Fibroblast of skin of scalp (primary cell): ENCODE measurements at places on chromosomes 1 and 21.

GRCh38 chr1:26597629-26598039 is 68.1 kb downstream of the RPS6KA1 start:
- DNase-seq = peak; percentile 63

DNA sequence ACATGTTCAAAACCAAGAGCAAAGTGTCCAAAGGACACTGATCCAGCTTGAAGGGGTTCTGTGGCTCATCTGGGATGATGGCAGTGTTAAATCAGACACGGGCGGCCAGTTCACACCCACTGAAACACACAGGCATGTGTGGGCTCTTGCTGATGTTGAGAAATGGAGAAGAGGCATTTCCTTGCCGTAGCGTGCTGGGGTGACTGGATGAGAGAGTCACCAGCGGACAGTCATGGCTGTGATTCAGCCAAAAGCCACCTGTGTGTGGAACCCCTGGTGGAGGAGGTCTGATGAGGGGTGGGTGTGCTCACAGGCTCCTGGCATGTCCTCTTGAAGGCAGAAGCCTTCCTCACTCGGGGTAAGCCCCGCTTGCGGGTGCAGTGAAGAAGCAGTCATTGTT is 7.2 kb downstream of the C1orf35 start:
- no peak for DNase-seq

- no peak for DNase-seq
Observed at GRCh38 chr1:227218870-227219573, 99.3 kb downstream of the CDC42BPA start.

DNA sequence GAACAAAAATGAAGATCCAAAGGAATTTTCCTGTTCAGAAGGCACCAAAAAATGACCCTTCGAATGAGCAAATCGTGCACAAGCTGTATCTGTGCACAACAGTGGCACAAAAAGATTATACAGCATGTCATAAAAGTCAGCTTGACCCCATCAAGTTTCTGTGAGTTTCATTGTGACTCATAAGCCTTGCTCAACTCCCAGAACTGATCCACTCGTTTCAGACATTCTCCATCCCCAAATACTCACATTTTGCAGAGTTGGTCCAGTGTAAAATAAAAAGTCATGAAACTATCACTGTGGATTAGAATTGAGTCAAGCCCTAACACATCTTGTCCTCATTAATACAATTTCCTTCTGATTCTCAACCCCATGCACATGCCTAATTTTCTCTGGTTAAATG is 174.7 kb upstream of the PKN2 start:
- peak; percentile 7 for DNase-seq

DNA sequence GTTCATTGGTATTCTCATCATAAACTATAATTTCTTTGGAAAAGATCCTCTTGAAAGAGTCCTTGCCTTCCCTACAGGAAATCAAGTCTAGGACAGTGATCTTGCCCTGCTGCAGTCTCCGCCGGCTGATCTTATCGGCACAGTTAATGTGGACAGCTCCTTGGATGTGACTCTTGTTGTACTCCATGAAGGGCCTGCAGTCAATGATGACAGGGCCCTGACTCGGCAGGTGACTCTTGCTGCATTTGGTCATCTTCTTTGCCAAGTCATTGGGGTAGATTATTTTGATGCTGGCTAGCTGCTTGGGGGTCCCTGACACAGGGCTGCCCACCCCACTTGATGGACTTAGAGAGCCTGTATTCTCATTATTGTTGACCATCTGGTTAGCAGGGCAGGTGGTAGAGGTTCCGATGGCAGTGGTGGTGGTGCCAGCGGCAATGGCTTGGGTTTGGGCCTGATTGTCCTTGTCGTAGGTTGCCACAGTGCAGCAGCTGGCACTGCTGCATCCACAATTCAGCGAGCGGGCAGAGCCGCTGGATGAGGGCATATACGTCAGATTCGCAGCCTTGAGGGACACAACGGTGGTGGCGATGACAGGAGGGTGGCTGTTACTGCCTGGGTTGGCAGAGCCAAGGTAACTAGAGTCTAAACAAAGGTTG is 2.7 kb downstream of the DUSP10 start:
- no peak for DNase-seq

- DNase-seq = no peak
Observed at GRCh38 chr1:241513378-241513777, 6.2 kb downstream of the FH start.

GRCh38 chr1:87140831-87141540 is 187.7 kb upstream of the LMO4 start:
- DNase-seq = no peak

DNA sequence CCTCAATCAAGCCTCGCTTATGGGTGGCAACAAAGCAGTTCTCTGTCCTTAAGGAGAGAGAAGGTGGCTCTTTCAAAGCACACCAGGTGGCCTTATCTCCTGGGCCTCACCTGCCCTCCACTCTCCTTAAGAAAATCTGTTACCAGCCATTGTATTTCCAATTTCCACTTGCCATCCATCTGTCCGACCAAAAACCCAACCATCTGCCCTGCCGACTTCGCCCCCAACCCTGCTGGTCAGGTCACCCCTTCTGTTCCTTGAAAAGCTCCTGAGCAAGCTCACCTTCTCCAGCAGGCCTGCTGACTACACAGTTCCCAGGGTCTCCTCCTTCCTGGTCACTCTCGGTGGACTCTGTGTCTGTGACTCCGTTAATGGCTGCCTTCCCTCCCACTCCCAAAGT is 619 bp upstream of the IGFN1 start:
- no peak for DNase-seq

DNA sequence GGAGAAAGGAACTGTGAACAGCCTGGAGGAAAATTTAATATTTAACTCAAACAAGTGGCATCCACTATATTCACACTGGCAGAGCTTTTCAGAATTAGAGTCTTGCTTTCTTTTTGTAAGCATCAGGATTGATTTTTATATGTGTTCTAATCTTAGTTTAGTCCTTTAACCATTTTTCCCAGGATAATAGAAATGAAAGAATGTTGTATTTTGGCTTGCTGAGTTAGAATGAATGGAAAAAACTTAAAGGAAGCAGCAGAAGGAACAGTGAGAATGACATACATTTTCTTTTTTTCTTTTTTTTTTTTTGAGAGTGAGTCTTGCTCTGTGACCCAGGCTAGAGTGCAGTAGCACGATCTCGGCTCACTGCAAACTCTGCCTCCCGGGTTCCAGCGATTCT is 53.0 kb downstream of the ZC3H11B start:
- no peak for DNase-seq

- peak; percentile 14 for DNase-seq
Observed at GRCh38 chr1:57067863-57068262, 102.0 kb upstream of the C8B start.

- peak; percentile 77 for DNase-seq
Observed at GRCh38 chr1:194024659-194025058, 838.2 kb upstream of the B3GALT2 start.

- no peak for DNase-seq
Observed at GRCh38 chr1:4868521-4868920, 214.1 kb downstream of the AJAP1 start.

DNA sequence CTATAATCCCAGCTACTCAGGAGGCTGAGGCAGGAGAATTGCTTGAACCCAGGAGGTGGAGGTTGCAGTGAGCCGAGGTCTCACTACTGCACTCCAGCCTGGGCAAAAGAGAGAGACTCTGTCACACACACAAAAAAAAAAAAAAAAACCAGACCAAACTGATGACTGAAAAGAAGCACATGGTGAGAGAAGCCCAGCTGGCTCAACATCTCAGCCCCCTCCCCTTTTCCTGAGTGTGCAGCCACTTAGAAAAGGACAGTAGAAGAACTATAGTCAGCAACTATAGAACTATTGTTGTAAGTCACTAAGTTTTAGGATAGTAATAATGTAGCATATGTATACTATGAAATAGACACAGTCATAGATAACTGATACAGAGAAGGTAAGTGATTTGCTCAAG is 87.2 kb upstream of the RALGPS2 start:
- DNase-seq = no peak
